Femur (tissue), 1 donor: ENCODE measurements at places on chromosomes 11 and 22.
A peak's percentile ranks its signal among the peaks of the same experiment; 100 is the strongest.

DNA sequence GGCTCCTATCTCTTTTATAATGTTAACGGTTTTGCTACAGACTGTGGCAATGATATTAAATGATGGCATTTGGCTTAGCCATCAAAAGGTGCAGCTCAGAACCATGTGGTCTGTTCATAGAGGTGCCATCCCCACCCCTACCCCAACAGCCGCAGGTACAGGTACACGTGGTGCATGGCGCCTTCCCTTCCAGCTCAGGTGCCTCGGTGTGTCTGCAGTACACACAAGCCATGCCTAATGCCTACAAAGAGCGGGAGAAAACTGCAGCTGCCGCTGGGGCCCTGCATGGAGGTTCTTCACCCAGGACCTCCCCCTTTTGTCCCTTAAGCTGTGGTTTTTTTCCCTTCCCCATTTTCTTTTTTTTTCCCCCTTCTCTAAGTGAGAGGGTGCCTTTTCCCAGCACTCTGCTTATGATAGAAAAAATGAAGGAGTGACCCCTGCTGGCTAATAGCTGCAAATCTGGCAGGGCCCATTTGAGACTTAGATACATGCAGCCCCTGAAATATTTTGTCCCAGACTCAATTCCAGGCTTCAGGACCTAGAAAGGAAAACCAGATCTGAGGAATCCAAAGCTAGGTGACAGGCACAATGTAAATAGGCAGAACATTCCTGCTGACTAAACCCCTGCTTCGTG lies 6.5 kb downstream of the OR52M1 start:
- no peak for DNase-seq

DNA sequence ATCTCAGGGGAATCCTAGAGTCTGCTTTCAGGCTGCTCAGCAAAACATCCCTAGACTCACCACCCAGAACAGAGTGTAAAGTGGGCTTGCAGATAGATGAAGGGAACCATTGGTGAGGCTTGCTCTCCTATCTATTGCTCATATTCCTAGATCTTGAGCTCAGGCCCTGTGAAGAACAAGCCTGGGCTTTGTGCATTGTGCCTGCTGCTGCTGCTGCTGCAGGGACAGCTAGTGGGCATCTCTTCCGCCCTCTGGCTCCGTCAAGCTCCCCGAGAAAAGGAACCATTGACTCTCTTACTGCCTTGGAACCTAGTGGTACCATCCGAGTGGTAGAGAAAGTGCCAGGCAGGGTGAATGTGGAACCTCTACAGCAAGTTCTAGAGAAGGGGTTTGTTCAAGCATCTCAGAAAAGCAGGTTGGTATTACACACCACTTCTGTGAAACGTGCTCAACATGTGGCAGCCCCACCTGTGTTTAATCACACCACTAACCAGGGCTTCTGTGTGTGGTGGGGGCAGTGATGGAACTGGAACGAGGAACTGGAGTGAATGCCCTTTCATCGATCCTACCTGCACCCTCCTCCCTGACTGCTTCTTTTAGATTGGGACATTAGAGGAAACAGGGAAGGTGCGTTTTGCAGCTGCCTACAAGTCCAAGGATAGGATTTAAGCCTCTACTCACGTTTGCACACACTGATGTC lies 4.4 kb downstream of the BACE1-AS start:
- no peak for DNase-seq

DNA sequence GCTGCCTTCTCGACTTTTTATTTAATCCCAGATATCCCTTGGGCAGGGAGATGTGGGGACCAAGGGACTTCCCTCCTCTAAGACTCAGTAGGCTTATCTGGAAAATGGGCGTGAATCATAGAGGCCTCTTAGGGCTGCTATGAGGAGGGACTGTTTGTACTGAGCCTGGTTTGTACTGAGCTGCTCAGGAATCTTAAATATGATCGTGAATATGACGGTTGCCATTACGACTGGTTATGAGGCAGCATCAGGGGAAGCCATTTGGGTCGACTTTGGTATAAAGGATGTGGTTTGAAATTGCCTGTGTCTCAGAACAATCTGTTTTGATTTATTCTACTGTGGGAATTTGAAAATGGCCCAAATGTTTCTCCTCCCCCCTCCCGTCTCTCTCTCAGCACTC lies 20.6 kb downstream of the TSPAN18 start:
- DNase-seq, result peak; percentile 31

DNA sequence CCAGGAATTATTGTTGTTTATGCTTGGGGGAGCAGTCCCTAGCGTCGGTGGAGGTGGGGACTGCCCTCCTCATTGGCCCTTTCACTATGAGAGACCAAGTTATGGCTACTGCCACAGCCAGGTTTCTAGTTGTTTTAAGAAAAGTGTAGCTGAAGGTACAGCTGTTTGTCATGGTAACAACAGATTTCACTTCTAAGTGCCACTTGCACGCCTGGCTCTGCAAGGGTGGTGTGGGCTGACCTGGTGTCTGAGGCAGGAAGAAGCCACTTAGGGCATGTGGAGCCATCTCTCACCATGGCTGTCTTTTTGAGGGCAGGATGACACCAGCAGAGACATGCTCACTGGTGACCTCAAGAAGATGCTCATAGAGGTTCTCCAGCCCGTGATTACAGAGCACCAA lies 46.3 kb upstream of the MPEG1 start:
- no peak for DNase-seq

GRCh38 chr22:19989725-19990067 lies 26.9 kb downstream of the ARVCF start:
- DNase-seq, result peak; percentile 9

GRCh38 chr11:2205214-2205720 lies 33.7 kb upstream of the TH start:
- peak; percentile 11 for DNase-seq

GRCh38 chr22:42996646-42997365 lies 18.1 kb downstream of the PACSIN2 start:
- no peak for DNase-seq

GRCh38 chr22:38205261-38206128 lies 3.7 kb downstream of the MAFF start:
- DNase-seq, result peak; percentile 95

- DNase-seq, result peak; percentile 28
These were observed 1.2 kb upstream of the DRG1 start for GRCh38 chr22:31398231-31398630.

- no peak for DNase-seq
These were observed 184.3 kb upstream of the CTSC start for GRCh38 chr11:88521799-88522201.
